ENCODE measurements at places on chromosomes 1 and 21.

- DNase-seq = no peak
- H3K27ac ChIP-seq = peak overlapping the region; percentile 76
- H3K4me1 ChIP-seq = peaks cover 45% of the 10 kb centered on the region
- H3K4me3 ChIP-seq = peak overlapping the region; percentile 79
These were observed 10.8 kb downstream of the KCNN3 start for GRCh38 chr1:154859151-154859785.

GRCh38 chr1:46043458-46044017 lies 88.9 kb downstream of the PIK3R3 start:
- peak; percentile 42 for DNase-seq
- no peaks in the 10 kb centered on the region for H3K36me3 ChIP-seq
- no peaks in the 10 kb centered on the region for H3K27me3 ChIP-seq
- H3K4me3 ChIP-seq = peak overlapping the region; percentile 63
- peaks cover 19% of the 10 kb centered on the region for H3K4me1 ChIP-seq
- peak overlapping the region; percentile 56 for H3K27ac ChIP-seq

DNA sequence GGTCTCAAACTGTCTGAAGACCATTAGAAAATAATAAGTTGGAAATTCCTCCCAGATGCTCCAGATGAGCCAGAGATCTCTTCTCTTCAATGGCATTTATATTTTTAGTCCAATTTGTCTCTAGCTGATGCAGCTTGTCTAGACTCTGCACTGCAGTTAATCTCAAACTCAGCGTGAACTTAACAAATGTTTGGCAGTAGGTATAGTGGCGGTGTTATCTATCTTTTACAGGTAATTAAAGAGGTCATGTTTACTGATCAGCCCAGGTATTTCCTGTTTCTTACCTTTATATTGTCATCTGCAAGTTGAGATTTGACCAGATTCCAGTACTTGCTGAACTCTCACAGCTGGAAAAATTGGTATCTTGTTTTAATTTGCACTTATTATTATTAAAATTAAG lies 1024.5 kb upstream of the ADGRL2 start:
- DNase-seq = no peak
- H3K4me3 ChIP-seq = no peak overlapping the region

GRCh38 chr1:203117611-203118575 lies 9.6 kb upstream of the ADORA1 start:
- peaks cover 28% of the 10 kb centered on the region for H3K27me3 ChIP-seq
- no peak for DNase-seq
- H3K36me3 ChIP-seq = no peaks in the 10 kb centered on the region
- peaks cover 3% of the 10 kb centered on the region for H3K4me1 ChIP-seq
- H3K4me3 ChIP-seq = no peak overlapping the region
- H3K27ac ChIP-seq = no peak overlapping the region

DNA sequence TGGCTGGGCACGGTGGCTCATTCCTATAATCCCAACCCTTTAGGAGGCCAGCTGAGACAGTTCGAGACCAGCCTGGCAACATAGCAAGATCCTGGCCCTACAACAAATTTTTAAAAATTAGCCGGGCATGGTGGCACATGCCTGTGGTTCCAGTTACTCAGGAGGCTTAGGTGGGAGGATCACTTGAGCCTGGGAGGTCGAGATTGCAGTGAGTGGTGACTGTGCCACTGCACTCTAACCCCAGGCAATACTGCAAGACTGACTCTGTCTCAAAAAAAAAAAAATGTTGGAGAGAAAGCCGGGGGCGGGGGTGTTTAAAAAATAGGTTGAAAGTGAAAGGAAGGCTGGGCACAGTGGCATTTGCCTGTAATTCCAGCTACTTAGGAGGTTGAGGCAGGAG lies 16.5 kb downstream of the CLDN19 start:
- H3K27ac ChIP-seq = no peak overlapping the region
- H3K4me1 ChIP-seq = no peaks in the 10 kb centered on the region
- H3K27me3 ChIP-seq = no peaks in the 10 kb centered on the region
- DNase-seq = no peak
- H3K36me3 ChIP-seq = peaks cover 2% of the 10 kb centered on the region

DNA sequence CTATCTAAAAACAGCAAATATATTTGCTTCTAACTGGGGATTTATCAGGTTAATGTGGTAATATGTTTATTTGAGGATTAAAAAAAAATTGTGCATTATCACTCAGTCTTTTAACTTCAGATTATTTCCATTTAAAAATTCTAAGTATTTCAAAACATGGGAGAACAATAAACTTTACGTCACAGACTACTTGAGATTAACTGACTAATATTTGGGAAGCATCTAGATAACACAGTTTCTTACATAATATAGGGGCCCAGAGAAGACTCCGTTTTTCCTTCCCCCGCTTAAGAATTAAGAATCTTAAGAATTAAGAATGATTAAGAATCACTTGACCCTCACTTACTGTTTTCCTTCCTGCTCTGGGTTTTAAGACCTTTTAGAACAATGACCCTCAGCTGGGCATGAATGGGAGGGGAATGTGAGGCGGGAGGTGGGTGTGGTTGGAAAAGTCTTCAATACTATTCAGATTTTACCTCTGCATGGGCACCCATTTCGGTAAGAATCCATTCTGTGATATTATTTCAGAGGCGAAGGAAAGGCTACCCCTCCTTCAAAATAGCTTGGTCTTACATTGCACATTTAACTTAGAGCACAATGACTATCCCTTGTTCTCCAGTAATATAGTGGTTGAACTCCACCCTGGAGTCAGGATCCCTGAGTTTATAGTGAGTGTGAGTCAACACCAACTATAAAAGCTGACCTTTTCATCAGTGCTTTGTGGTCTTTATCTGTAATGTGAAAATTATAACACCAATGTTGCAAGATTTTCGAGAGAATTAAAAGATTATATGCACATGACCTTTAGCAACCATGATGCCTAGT lies 821.3 kb downstream of the USP25 start:
- no peak for DNase-seq
- H3K4me1 ChIP-seq = no peaks in the 10 kb centered on the region
- H3K27ac ChIP-seq = no peak overlapping the region
- no peaks in the 10 kb centered on the region for H3K27me3 ChIP-seq

DNA sequence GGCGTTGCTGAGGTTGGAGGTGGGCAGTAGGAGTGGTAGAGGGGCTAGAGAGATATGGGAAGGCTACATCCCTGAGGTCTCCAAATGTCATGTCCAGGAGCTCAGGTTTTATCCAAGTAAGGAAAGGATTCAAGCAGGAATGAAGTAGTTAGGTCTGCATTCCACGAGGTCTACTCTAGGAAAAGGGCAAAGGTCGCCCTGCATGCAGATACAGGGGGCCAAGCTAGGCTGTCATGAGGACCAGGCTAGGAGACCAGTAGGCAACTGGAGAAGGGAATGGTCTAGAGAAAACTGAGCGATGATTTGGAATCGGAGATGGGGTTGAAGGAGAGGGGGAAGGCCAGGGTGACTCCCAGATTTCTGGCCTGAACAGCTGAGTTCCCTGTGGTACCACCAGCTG lies 48.7 kb downstream of the IRF2BP2 start:
- no peak for DNase-seq
- no peaks in the 10 kb centered on the region for H3K4me1 ChIP-seq
- H3K27ac ChIP-seq = no peak overlapping the region
- no peak overlapping the region for H3K4me3 ChIP-seq
- no peaks in the 10 kb centered on the region for H3K27me3 ChIP-seq

DNA sequence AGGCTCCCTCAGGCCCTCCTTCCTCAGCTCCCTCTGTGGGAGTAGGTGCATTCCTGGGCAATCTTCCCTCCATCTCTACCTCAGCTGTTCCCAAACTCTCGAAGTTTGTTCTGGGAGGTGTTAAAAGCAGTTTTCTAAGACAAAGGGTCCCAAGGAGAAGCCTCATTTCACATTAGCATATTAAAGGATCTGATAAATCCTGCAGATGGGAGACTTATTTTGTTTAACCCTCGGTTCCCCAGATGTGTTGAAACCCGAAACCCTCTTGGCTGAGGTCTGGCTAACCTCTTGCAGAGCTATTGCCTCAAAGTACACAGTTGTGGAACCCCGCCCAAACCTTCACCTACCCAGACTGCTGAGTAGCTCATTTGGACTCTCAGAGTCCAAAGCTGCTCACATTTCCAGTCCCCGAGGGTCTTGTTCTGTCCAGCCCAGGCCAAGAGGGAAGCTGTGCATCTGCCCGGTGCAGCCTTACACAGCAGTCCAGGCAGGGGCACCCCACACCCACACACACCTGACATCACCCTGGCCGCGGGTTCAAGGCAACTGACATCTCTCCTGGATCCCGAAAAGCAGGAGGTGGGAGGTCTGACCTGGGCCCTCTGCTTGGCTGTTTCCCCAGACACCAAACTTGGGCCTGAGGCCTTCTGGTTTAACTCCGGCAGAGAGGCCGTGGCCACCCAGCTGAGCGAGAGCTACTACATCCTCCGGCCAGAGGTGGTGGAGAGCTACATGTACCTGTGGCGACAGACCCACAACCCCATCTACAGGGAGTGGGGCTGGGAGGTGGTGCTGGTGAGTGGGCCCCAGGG lies 19.5 kb upstream of the SELENON start:
- peaks cover 12% of the 10 kb centered on the region for H3K4me1 ChIP-seq
- no peaks in the 10 kb centered on the region for H3K36me3 ChIP-seq
- H3K4me3 ChIP-seq = no peak overlapping the region
- H3K27ac ChIP-seq = no peak overlapping the region
- DNase-seq = no peak

DNA sequence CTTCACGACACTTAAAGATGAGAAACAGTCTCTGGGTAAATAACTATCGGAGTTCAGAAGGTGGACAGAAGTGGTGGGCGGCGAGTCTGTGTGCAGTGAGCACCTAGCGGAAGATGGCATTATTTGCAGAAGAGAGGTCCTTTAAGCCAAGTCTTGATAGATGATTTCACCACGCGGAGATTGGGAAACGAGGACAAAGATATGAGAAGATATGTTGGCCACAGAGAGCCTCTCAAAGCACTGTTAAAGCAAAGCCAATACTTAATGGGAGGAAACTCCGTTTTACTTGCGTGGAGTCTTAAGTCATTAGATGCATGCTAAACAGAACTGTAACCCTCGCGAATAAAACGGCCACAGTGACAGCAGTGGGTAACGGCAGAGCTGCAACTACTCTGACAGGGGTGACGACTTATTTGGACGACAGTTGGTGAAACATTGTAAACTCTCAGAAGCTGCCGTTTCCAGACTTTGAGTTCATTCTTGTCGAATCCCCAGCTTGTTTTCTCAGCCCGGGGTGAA lies 577 bp upstream of the CEP350 start:
- H3K36me3 ChIP-seq = no peaks in the 10 kb centered on the region
- peaks cover 29% of the 10 kb centered on the region for H3K4me1 ChIP-seq
- no peaks in the 10 kb centered on the region for H3K27me3 ChIP-seq
- peak overlapping the region; percentile 89 for H3K4me3 ChIP-seq

- no peak for DNase-seq
- peaks cover 25% of the 10 kb centered on the region for H3K4me1 ChIP-seq
- H3K27me3 ChIP-seq = no peaks in the 10 kb centered on the region
- no peak overlapping the region for H3K4me3 ChIP-seq
- H3K27ac ChIP-seq = no peak overlapping the region
- H3K36me3 ChIP-seq = peaks cover 27% of the 10 kb centered on the region
These were observed 2.6 kb downstream of the HECTD3 start for GRCh38 chr1:45008516-45008915.

GRCh38 chr1:244187310-244187709 lies 136.2 kb downstream of the ZBTB18 start:
- no peak overlapping the region for H3K27ac ChIP-seq
- DNase-seq = no peak
- peaks cover 9% of the 10 kb centered on the region for H3K36me3 ChIP-seq

- H3K4me1 ChIP-seq = peaks cover 18% of the 10 kb centered on the region
- H3K4me3 ChIP-seq = no peak overlapping the region
- no peaks in the 10 kb centered on the region for H3K27me3 ChIP-seq
- no peak for DNase-seq
These were observed 25.2 kb downstream of the CNST start for GRCh38 chr1:246591504-246591903.

DNA sequence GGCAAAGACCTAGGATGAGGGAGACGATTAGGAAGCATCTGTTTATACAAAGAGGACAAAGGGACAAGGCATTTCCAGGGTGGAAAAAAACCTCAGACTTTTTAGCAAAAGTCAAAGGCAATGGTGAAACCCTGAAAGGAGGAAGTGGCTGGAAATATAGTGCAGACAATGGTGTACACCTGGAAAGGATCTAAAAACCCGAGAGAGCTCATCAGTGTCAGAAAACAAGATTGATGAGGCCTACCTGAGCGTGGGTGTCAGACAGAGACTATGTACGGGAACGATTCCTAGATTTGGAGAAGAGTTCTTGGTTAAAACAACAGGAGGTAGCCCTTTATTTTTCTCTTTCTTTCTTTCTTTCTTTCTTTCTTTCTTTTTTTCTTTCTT lies 68.8 kb upstream of the HUNK start:
- H3K4me3 ChIP-seq = no peak overlapping the region
- H3K27ac ChIP-seq = no peak overlapping the region
- peaks cover 3% of the 10 kb centered on the region for H3K36me3 ChIP-seq
- DNase-seq = no peak
- H3K4me1 ChIP-seq = peaks cover 16% of the 10 kb centered on the region

DNA sequence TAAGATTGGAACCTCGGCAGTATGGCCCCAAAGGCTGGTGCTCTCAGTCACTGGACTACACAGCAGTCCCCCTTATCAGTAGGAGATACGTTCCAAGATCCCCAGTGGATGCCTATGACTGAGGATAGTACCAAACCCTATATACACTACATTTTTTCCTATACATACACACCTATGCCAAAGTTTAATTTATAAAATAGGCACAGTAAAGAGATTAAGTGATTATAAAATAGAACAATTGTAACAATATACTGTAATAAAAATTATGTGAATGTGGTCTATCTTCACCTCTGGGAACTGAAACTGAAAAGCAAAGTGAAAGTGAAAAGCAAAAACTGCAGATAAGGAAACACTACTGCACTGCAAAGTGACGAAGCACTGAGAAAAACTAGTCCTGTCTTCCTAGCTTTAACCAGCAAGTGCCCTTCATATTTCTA lies 96.8 kb downstream of the INTS7 start:
- H3K27ac ChIP-seq = peak overlapping the region; percentile 38
- peaks cover 22% of the 10 kb centered on the region for H3K4me1 ChIP-seq
- DNase-seq = no peak
- no peaks in the 10 kb centered on the region for H3K27me3 ChIP-seq
- H3K36me3 ChIP-seq = peaks cover 6% of the 10 kb centered on the region

GRCh38 chr1:29249170-29249691 lies 12.9 kb downstream of the PTPRU start:
- H3K4me3 ChIP-seq = no peak overlapping the region
- H3K27me3 ChIP-seq = peaks cover 18% of the 10 kb centered on the region
- H3K27ac ChIP-seq = no peak overlapping the region
- DNase-seq = no peak
- no peaks in the 10 kb centered on the region for H3K36me3 ChIP-seq
- no peaks in the 10 kb centered on the region for H3K4me1 ChIP-seq

Data from memory B cell (primary cell).